Ovary (tissue), 10 donors: ENCODE measurements at places on chromosomes 1 and 21. TPM values are rescaled to one million over a fixed set of nuclear protein-coding genes. Genes with fewer than 3 reads are reported as not detected.

- H3K4me1 ChIP-seq: no peaks in the 10 kb centered on the region
- no peaks in the 10 kb centered on the region for H3K27me3 ChIP-seq
- DNase-seq: no peak
- H3K4me3 ChIP-seq: no peak overlapping the region
Observed at GRCh38 chr1:153688276-153688675, 9.8 kb downstream of the NPR1 start.

DNA sequence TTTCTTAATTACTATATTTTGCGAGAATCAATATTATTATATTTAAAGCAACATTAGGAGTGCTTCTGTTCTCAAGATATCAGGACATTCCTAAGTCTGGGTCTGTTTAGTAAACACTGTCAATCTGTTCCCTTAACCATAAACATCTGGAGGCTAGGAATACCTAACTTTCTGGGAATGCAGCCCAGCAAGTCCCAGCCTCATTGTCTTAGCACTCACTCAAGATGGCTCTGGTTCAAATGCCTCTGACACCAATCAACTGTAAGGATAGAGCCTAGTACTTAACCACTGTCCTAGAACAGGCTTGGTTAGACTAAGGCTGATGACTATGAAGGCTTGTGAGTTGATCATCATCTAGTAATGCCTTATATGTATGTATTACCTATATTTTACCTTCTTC is 61.5 kb downstream of the TNN start:
- no peaks in the 10 kb centered on the region for H3K36me3 ChIP-seq
- H3K27ac ChIP-seq: no peak overlapping the region
- DNase-seq: no peak
- no peak overlapping the region for H3K4me3 ChIP-seq

FCGR3A gene
- 7.5 TPM for total RNA-seq

BOLA1 gene
- 11.9 TPM for total RNA-seq

OR2T33 gene
- total RNA-seq: not detected
